Activated CD4-positive, alpha-beta T cell treated with anti-CD3 and anti-CD28 coated beads, Interleukin-2, amount 50 U/mL, for 4 hours (primary cell): ENCODE measurements at places on chromosomes 5 and 9.

- DNase-seq: no peak
Measured at GRCh38 chr9:8895861-8896224, 1096.3 kb upstream of the DMAC1 start.

GRCh38 chr9:72524820-72525540 is 3.6 kb downstream of the TMC1 start:
- peak; percentile 13 for DNase-seq

- DNase-seq: no peak
Measured at GRCh38 chr5:155689406-155689805, 637.6 kb upstream of the SGCD start.

DNA sequence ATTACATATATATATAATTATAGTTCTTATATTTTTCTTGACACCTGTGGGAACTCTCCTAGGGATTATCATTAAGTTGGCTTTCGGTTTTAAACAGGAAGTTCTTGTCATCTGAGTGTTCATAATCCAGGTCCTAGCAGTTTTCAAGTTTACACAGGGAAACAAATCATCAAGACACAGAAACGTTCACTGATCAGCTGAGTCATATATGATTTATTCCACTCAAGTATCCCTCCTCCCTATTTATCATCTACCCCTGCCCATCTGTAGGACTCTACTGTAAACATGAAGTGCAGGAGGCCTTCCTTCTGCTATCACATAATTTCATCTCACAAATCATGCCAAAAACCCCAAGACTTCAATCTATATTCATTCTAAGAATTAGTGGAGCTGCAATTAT is 6.3 kb downstream of the SLC25A51 start:
- DNase-seq: no peak

GRCh38 chr5:148740079-148740858 is 85.9 kb upstream of the HTR4 start:
- no peak for DNase-seq

DNA sequence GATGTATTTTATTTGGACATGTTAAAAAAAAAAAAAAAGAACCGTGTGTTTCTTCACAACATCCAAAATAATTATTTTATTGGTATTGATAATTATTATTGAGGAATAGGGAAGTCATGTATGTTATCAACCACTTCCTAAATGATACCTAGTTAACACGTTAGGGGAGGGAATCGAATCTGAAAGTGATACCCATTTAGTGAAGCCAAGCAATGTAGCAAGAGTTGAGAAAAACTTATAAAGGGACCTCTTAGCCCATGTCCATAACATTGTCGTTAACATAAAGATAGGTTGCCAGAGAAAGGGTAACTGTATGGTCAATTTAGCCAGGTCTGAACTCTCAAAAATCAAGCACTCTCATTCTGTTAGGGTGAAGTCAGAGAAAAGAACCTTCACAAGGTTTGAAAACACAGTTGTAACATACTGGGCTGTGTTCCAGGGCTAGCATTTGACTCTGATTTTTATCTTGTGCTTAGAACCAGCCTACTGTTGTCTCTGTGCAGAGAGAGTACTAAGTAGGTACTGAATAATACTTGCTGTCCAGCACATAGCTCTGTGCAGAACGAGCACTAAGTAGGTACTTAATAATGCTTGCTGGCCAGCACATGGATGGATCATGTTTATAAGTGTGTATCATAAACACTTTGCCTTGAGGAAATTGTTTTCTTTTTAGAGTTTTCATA is 60.4 kb downstream of the GHR start:
- no peak for DNase-seq

DNA sequence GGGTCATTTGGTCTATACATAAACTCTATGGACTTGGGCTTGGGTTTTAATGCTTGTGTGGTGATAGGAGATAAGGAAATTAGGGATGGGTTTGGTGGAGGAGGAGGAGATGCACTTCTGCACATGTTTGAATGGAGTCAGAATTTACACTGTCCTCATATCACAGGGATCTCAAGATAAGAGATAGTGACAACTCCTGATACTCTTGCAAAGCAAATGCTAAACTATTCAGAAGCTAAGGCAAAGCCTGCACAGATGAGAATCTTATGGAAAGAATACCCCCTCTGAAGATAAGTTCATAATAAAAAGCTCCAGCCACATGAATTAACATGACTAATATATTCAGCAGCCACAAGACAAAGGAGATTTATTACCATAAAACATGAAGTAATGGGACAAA is 90.2 kb downstream of the XRCC4 start:
- DNase-seq: no peak

DNA sequence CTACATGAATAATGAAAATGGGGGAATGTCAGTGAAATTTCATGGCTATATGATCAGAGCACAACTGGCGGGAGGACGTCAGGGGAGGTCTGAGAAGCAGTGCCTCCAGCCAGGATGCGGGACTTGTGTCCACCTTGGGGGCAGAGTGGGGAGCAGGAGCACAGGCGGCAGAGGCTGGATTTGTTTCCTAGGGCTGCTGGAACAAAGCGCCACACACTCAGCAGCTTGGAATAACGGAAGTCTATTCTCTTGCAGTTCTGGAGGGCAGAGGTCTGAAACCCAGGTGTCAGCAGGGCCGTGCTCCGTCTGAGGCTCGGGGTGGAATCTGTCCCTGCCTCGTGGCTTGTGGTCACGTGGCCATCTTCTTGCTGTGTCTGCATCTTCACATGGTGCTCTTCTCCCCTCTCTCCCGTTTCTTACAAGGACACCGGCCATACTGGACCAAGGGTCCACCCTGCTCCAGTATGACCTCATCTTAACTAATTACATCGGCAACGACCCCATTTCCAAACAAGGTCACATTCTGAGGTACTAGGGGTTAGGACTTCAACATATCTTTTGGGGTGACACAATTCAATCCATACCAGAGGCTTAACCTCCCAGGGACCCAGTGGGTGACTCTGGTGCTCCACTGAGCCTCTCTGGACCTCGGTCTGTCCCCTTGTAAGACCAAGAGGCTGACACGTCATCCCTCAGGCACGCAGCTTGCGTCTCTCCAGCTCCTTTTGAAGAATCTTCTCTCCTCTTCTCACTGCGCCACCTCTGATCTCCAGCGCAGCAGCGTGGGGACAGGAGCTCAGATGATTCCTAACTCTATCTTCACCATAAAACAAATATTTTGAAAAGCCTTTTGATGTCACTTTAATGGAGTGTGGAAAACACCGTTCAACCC is 202.5 kb downstream of the CDK5RAP2 start:
- DNase-seq: no peak
